ENCODE measurements at places on chromosomes 5 and 9.

DNA sequence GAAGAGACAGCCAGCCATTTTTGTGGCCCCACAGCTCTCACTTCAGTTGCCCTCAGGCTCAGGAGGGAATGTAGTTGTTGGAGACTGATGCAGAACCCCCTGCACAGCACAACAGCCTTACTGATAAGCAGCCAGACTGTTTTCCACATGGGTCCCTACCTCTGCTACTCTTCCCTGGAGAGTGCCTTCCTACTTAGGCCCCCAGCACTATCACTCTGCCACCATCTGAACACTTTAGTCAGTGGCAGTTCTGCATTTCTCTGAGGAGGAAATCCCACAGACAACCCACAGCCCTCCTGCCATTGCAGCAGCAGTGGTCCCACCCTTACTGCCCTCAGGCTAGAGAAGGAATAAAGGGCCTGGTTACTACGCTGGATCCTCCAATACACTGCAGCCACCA, 61.8 kb upstream of the PTPRD start:
- DNase-seq = peak; percentile 73

DNA sequence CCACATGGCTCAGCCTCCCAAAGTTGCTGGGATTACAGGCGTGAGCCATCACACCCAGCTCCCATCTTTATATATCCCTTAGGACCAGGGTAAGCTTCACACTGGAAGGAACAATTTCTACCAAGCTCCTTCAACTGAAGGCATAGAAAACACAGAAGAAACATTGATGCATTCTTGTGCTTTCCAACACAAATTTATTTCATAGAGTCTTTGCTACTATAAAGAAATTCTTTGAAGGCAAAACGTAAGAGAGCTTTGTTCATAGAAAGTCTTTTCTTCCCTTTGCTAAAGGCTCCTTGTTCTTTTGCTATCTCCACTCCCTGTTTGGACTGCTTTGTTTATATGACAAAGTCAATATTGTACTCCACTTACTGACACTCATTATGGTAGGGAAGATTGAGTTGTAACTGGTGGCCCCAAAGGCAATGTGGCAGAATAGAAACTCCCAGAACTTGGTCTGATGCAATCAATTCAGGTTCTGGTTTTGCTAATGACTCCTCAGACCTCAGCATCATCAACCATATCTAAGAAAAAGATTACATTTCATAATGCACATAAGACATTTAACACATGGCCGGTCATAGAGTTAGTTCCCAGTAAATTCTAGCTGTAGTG, 97.4 kb upstream of the CLINT1 start:
- no peak for DNase-seq

- no peak for DNase-seq
Observed at GRCh38 chr5:172525307-172525995, 71.1 kb upstream of the SH3PXD2B start.

- DNase-seq = peak; percentile 7
Observed at GRCh38 chr5:2877522-2877921, 126.0 kb upstream of the IRX2 start.

- DNase-seq = peak; percentile 59
Observed at GRCh38 chr9:37036371-37036775, 2.3 kb upstream of the PAX5 start.

DNA sequence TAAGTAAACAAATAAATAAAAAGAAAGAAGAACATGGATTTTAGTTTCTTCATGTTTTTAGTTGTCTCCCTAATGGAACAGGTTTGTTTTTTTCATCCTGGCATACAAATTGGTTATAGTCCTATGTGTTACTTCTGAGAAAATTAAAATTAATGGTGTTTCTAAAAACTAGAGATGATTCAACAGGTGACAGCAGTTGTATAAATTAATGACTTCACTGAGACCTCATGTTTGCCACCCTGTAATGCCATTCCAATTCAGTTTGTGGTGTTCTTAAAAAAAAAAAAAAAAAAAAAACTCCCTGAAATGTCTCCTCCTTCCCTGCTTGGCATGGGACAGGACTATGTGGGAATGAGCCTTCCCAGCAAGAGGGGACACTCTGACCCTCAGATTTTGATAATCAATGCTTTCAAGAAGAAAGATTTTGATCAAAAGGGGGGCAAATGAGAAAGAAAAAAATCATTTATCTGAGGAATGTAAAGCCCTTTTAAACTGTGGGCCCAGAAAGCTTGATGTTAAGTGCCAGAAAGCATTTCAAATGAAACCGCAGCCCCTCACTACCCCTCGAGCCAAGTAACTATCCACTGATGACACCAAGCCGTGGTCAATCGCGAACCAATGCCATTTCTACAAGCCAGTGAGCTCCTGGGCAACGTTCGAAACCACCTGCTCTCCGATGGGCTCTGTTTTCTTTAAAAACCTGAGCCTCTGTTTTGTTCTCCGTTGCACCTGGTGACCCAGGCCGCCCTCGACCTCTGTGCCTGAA, 941 bp downstream of the EXD3 start:
- no peak for DNase-seq

DNA sequence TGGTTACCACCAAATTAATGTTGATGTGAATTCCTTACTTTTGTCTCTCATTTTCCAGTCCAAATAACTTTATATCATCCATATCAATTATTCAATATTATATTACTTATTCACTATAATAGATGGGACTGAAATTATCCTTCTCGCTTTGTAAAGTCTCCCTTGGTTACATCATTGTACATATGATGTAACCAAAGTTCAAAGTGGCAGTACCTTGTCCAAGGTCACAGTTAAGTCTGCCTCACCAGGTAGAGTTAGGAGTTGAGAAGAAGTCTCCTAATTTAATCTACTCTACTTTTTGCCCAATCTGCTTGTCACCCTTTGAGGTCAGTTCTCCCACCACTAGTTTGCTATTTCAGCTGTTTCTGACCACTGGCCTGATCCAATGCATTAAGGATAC, 83.7 kb upstream of the CLINT1 start:
- no peak for DNase-seq

DNA sequence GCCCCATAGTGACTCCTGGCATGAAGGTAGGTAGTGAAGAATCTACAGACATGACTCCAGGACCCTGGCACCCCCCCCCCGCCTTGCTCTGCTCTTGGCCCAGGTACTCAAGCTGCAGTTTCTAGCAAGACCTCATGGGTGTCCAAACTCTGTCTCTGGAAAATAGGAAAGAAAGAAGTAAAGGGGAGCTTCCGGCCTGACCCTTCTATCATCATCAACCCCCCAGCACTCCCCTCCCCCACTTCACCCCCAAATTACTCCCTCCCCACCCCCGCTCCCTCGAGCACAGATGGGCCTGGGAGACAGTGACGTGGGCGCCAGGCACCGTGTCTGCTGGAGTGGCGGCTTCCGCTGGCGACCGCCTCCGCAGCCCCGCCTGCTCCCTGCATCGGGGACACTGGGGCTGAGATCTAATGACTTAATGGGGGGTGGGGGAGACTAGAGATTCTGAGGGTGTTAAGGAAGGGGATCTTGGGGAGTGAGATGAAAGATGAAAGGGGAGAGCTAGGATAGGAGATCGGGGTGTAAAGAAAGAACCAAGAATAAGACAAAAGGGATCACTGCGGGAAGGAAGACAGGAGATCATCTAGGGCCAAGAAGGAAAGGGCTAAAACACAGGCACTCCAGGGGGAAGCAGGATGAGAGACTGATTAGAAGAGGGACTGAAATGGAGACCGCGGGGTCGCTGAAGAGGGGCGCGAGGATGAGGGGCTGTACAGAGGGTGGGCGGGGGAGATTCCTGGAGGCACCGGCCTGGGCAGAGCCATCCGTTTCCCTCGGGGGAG, 1.1 kb upstream of the DNAJB5 start:
- DNase-seq = peak; percentile 64

GRCh38 chr9:69139596-69139995, 34.5 kb upstream of the TJP2 start:
- no peak for DNase-seq

DNA sequence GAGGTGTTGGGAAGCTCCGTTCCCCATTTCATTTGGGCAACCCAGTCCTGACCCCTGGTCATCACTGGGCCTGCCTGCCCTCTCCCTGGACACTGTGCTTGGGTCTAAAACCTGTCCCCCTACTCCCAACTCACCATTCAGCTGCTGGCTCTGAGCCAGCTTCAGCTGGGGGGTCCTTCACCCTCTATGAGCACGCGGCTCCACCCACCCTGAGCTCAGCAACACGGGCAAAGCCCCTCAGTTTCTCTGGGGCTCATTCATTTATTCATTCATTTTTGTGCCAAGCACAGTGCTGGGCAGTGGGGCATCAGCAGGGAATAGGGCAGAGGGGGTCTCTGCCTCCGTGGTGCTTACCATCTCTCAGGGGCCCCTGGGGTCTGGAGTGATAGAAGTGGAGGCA, 199.8 kb upstream of the MVB12B start:
- no peak for DNase-seq

DNA sequence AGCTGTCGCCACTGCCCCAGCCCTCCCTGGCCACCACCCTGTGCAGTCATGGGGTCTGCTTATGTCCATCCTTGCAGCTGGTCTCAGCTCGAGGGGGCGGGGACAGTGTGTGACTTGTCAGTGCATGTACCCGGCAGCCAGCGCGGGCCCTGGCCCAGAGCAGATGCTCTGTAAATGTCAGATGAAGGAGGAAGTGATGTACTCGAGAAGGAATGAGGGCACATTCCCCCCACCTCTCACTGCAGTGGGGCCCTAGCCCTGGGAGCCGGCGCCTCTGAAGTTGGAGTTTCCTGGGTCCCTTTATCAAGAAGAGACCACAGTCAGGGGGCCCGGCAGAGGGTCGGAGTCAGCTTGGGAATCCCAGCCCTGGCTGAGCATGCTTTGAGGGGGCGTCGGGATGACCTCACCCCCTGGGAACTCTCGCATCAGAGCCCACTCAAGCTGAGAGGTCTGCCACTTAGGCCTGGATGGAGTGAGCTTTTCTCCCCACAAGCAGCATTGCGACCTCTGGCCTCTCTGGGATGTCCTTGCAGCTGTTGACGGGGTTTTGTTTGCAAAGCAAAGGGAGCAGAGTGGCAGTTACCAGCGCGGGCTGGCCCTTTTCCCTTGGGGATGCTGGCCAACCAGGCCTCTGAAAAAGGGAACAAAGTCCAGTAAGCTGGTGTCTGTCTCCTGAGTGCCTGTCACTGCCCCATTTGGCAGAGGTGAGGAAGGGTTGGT, 19.0 kb downstream of the NEURL1B start:
- DNase-seq = peak; percentile 97

GRCh38 chr5:160347448-160347847, 23.0 kb downstream of the C1QTNF2 start:
- DNase-seq = no peak

DNA sequence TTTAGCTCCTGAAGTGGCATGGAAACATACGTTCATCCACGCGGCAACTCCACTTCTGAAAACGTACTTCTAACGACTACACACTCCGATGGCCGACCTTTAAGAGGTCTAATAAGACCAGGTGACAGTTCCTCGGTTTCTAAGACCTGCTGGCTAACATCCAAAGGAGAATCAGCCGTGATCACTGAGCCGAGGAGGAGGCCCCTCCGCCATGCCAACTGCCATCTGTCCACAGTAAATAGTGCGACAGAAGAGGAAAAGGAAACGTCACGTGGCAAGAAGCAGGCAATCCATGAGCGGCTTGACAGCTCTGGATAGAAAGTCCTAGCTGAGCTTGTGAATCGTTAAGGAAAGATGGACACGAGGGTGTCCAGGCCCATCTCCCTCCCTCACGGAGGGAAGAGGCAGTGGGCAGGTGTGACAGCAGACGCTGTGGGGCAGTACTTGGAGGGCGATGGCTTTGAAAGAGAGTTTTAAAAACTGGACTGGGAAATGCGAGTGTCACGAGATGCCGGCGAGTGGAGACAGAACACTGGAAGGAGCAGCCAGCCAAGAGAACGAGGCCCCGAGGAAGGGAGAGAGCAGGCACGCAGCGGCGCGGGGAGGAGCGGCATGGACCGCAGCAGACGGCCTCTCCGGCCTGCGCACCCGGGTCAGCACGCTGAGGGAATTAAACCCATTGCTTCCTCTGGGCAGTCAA, 66.7 kb upstream of the TBC1D9B start:
- DNase-seq = no peak

- DNase-seq = peak; percentile 82
Observed at GRCh38 chr5:137617528-137618205, 118.2 kb downstream of the KLHL3 start.

DNA sequence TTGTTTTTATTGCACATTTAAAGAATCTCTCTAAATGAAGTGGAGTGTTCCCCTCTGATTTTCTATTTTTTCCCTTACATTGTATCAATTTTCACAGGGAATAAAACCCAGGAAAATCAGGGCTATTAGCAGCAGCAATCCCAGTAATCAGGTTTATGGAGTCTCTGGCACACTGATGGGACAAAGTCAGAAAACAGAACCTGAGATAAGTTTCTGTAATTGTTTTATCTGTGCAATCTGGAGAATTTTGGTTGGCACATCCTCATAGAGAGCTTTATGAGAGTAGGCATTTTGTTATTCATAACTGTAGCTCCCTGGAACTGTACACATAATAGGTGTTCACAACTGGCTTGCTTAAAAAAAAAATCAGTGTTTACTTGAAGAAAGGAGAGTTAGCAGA, 96.9 kb upstream of the IL6ST start:
- no peak for DNase-seq

DNA sequence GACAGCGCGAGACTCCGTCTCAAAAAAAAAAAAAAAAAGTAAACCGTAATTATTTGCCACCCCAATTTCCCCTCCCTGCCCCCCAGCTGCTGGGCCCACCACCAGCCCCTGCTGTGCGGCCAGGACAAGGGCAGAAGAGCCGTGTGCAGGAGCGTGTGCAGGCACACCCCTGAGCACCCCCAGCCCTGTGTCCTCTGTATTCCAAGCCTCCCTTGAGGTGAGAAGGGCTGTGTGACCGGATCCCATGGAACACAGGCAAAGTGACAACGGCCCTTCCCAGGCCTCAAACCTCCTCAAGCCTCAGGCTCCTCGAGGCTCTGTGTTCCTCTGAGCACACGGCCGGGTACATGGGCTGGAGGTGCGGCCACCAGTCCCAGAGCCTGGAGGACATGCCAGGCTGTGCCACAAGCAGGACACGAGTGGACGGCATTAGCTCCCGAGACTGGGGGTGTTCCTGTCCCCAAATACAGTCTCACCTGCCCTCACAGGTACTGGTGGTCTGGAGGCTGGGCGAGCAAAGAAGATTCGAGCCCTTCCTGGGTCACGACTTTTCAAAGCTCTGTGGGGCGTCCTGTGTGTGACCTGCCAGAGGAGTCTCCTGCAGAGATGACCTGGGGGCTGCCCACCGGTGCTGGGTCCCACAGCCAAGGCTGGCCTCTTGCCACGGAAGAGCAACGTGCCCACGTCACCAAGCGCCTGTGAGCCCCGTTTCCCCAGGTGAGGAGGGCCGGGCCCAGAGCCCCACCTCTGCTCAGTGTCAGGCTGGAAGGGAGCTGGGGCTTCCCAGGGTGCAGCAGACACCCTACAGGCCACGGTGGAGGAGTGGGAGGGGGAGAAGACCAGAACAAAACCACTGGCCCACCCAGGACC, 47.1 kb upstream of the SIMC1 start:
- DNase-seq = no peak

- DNase-seq = peak; percentile 30
Observed at GRCh38 chr9:126435626-126436025, 109.0 kb downstream of the MVB12B start.

DNA sequence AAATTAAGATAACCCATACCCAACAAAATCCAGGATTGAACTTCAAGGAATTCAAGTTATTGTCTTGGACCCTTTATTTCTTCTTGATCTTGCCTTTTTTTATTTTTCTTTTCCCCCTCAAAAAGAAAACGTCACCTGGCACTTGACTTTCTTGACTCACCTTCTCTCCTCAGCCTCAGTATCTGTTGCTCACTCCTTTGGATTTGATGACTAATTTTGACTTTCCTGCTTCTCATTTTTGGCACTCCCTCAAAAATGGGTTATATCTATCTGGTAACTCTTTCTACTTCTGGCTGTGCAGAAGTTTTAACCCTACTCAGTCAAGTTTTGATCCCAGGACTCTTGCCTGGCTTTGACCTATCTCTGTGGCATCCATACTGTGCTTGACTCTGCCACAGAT, 66.6 kb upstream of the SPATA31D4 start:
- DNase-seq = no peak
